Fibroblast of skin of right quadriceps (primary cell): ENCODE measurements at places on chromosomes 1 and 21.

DNA sequence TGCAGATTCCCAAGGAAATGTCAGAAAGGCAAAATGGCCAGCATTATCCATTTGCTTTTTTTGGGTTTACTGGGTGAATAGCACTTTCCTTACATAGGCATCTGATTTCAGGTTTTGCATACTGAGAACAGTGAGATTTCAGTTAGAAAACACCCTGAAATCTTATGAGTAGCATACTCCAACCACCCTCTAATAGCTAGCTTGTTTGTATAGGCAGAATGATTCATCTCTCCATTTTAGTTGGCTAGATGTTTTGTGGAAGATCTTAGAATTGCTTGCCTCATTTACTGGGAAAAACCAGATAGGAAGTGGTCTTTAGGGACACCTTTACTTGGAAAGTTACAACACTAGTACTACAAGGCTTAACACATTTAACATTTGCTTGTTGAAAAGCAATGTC lies 10.4 kb downstream of the KYAT3 start:
- peak; percentile 28 for DNase-seq

DNA sequence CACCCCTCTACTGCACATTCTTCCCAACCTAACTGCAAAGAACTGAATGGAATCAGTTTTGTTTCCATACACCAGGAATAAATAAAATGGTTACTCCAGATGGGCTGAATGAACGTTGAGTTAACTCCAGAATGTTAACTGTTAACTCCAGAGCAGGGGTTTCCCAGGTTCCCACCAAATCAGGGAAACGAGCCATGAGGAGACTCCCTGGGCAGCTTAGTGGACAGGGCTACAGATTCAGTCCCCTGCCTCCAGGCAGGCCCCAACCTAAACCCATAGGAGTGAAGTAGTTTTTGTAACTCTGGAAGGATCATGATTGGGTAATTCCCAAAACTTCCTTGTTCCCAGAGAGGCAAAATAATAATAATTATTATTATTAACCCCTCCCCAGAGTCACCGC lies 14.1 kb downstream of the VSIG8 start:
- no peak for DNase-seq

DNA sequence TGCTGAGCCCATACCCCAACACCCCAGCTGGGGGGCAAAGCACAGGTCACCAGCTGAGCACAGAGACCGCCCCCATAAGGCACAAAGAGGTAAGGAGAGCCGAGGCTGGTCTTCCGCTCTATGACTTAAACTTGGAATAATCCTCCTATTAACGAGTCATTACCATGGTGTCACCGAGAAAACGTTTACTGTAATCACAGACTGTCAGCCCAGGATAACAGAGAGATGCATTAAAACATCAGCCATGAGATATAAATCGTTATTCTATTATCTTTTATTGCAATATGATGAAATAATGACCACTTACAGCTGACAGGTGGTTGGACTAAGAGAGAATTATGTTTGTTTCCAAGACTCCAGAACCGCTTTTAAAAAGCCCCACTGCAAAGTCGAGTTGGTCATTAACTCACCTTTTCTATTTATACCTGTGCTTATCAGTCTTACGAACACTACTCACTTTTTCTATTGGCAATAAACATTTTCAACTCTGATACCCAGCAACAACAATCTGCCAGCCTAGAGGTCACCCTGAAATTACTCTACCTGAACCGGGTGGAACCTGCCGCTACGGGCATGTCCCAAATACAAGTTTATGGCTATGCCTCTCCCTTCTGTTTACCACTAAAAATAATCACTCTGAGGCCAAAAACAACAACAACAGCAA lies 21.5 kb downstream of the NPHP4 start:
- no peak for DNase-seq

DNA sequence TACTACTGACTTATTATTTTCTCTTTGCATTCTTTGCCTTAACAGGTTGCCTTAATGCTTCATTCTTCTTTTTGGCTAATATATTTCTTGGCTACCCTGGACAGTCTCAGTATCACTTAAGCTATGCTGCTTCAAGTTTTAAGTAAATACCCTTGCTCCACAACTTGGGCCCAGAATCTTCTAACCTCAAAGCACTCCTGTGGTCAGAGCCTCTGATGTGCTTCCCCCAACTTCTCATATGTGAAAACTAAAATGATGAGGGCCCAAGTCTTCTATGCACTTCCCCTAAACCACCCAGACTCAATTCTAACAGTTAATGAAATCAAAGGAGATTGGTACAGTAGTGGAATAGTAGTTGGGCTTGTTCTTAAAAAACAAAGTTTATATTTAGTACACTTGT lies 314.1 kb downstream of the PLPP3 start:
- no peak for DNase-seq

- peak; percentile 40 for DNase-seq
Measured at GRCh38 chr1:94130851-94131595, 10.1 kb upstream of the ABCA4 start.
